ENCODE measurements at places on chromosomes 7 and 10.

DNA sequence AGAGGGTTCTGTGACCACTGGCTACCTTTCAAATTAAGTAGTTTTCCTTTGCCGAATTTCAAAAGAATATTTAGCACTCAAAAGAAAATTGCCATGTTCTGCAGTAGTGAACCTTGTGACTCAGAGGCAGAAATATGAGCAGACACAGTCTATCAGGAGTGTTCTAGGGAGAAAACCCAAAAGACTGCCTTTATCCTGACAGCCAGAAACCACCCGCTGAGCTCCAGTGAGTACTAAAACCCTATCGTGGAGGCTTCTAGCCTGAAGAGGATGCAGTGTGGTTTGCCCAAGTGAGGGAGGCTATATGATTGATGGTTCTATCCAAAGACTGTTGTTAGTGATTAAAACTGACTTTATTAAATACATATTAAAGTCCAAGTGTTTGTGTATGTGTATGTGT is 21.9 kb downstream of the CHRM2 start:
- DNase-seq, result no peak

DNA sequence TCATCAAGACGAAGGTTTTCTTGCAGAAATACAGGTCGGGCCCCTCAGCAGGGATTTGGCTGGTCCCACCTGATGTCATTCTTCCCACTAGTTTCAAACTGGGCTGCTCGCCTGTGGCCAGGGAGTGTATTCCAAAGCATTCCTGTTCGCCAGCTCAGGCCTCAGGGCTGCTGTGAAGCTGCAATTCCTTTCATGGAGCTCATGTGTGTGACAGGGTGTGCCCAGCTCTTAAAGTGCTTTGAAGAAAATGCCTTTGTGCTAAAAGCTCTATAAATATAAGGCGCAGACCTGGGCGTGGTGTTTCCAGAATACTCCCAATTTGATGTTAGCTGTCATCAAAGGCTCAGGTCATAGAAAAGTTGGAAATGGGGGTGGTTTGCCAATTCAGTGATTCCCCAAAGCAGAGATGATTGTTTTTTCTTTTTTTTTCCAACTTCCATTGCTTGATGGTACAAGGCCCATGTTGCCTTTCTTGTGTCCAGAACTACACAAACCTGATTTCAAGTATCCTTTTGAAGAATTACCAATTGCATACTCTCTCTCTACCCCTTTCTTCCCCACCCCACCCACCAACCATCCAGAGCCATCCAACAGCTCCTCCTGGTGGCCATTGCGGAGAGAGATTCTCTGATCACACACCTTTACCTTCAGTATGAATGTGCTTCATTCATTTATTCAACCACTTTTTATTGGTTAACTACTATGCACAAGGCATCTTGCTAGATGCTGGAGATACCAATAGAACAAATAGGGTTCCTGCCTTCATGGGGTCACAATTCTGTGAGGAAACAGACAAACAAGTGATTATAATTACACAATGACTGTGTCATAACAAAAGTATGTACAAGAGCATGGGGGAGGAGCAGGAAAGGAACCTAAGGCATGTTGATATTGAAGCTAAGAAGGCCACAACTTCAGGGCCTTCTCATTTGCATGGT is 297.3 kb upstream of the LYZL1 start:
- peak; percentile 73 for DNase-seq

DNA sequence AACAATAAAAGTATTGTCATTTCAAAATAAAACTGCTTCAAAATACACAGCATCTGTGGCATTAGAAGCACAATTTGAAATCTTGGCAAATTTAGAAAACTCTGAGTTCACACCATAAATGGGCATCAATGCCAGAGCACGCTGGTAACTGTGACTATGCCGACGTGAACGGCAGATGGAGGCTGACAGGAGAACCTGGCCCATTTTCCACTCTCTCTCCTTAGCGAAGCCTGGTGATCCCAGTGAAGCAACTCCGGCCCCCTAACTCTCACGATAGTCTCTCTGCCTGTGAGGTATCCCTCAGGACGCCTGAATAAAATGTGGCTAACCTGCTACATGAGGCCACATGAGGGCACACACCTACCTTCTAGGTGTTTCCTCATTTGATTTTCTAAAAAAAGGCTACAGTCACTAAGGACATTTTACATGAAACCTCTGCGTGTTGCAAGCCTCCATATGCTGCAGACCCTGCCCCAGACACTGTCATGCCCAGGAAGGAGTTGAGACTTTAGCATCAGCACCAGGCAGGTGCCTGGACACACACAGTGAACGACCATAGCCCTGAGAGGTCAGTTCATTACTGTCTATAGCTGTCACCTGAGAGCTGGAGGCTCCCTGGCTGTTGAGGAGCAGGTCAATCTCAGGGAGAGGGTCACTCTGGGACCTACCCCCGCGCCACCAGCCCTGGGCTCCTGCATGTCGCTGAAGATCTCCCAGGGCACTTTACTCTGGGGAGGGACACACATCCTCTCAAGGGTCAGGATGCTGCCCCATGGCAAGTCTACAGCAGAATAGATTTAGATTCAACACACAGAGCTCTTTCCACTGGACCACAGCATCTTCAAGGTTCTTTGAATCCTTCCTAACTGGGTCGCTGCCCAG is 62.9 kb upstream of the CAMK2B start:
- no peak for DNase-seq

DNA sequence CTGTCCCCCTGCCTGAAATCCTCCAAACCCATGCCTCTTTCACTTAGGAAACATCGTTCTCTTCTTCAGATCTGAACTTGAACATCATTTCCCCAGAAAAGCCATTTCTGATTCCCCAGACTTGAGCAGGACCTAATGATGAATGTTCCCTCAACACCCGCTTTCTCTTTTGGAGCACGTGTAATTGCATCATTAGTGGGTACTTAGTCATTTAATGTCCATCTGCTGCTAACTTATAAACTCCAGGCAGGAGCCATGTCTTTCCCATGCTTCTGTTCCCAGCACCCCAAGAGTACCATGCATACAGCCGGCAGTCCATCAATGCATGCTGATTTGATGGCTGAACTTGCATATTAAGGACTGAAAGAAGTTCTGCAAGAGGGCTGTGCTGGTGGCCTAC is 36.5 kb upstream of the ECHDC3 start:
- no peak for DNase-seq

DNA sequence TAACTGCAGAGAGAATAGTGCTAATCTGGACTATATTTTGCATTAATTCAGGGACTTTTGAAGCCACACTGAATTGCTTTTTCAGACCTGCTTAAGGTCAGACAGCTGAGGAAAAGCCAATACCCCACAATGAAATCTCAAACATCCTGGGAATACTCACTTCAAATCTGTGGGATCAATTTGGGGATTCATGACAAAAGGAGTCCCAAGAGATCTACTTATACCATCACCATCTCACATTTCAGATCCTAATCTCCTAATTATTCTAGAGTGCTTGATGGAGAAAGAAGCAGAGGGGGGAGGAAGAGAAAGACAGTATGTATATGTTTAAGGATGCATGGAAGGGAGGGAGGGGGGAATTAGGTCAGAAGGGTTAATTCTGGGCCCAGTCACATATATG is 202.2 kb downstream of the CACNA2D1 start:
- DNase-seq, result no peak

DNA sequence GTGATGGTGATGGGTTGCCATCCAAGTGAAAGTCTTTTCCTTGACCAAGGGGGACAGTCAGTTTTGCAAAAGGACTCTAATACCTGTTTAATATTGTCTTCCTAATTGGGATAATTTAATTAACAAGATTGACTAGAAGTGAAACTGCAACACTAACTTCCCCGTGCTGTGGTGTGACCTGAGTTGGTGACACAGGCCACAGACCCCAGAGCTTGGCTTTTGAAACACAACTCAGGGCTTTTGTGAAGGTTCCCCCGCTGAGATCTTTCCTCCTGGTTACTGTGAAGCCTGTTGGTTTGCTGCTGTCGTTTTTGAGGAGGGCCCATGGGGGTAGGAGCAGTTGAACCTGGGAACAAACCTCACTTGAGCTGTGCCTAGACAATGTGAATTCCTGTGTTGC is 6.9 kb downstream of the PPIF start:
- DNase-seq, result no peak

DNA sequence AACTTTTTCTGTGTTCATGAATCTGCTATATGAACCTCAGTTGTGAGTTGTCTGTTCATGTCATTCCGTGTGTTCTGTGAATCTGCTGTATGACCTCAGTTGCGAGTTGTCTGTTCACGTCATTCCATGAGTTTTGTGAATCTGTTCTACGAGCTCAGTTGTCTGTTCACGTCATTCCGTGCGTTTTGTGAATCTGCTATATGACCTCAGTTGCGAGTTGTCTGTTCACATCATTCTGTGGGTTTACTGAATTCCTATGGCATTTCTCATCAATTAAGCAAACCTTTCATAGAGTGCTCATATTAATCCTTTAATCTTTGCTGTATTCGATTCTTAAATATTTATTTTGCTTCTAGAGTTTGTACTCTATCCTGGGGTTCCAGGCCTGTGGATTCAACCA is 150.6 kb downstream of the DIP2C start:
- DNase-seq, result no peak

DNA sequence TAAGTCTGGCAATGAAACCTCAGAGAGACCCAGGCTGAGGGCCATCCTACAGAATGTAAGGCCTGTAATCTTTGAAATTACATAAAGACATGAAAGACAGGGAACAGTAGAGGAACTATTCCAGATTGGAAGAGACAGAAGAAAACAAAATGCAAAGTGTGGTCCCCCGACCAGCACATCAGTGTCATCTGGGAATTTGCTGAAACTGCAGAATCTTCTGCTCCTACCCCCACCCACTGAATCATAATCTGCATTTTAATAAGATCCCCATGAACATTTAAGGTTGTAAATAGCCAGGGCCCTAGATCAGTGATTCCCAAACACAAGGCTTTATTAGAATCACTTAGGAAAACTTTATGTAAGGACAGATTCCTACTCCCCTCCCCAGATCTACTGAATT is 154.4 kb downstream of the NOC3L start:
- no peak for DNase-seq

DNA sequence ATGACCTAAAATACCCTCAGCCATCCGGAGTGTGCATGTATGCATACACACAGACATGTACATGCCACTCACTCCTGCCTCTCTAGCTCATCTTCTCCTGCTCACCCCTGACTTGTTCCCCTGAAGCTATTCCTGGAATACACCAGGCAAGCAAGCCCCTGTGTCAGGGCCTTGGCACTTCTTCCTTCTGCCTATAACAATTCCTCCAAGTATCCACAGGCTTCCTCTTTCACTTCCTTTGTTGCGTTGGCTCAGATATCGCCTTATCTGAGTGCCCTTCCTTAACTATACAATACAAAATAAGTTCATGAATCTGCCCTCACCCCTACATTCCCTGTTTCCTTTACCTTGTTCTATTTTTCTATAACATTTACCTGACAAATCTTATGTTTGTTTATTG is 88.8 kb downstream of the NOD1 start:
- DNase-seq, result no peak

GRCh38 chr10:26445411-26446031 is 7.4 kb downstream of the APBB1IP start:
- DNase-seq, result no peak

DNA sequence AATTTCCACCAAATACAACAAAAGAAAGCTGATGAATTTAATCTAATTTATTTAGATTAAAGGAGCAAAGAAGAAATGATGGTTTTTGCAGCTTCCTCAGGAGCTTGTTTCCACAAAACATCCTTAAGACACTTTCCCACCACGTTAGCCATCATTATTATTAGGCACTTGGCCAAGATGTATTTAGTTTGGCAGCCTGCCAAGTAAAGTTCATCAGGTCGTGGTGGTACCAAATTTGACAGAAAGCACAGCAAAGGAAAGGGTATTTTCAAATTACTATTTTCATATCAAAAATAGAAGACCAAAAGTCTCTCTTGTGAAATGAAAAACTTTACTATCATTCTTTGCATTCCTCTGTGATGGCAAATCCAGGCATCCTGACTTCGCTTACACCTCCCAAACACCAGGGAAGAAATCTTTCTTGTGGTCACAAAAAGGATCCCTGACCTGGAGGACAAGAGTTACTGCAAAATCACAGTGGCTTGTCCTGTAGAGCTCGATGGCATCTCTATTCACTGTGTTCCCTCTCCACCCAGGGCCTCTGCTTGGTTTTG is 123.1 kb upstream of the INHBA start:
- DNase-seq, result no peak

GRCh38 chr7:138752518-138753149 is 45.2 kb upstream of the TMEM213 start:
- no peak for DNase-seq

- peak; percentile 100 for DNase-seq
Observed at GRCh38 chr10:25068152-25069058, 52.0 kb downstream of the THNSL1 start.

DNA sequence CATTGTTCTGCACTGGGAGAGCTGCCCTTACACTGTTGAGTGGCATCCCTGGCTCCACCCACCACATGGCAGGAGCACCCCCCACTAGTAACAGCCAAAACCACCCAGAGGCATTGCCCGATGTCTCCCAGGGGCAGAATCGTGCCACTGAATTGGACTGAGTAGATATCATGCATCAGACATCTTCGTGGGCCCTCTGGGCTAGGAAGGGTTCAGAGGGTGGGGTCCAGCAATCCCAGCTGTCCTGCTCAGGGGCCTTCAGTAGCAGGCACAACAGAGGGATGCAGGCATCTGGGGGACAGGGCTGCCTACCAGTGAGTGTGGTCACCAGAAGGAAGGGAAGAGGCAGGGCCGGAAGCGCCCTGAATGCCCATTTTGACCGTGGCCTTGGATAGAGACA is 119.7 kb upstream of the PPP2R2D start:
- no peak for DNase-seq

- no peak for DNase-seq
Observed at GRCh38 chr7:119270644-119271043, 1002.3 kb upstream of the KCND2 start.

DNA sequence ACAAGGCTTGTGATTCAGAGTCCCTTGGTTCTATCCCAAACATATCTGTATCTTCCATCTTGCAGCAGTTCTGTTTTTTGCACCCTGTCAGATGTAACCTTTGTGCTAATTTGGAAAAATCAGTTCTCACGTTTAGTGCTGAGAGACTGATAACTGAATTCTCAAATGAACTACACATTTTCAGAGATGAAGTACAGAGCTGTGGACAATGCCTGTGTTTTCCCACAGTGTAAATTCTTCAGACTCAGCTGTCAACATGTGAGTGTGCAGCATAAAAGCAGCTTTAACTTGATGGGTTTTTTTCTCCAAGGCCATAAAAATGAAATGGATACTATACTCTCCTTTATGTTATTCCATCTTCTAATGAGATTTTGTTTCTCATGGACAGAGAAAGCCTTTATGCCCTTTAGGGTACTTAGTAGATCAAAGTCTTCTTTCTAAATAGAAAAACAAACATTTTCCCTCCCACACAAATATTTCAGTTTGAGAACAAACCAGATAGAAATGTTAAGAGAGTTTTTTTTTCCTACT is 150.9 kb downstream of the SEMA3A start:
- DNase-seq, result no peak

- DNase-seq, result no peak
Observed at GRCh38 chr10:47021850-47022249, 110.6 kb downstream of the PTPN20 start.

- DNase-seq, result no peak
Observed at GRCh38 chr7:118794419-118794818, 569.9 kb downstream of the ANKRD7 start.

GRCh38 chr10:59688921-59689351 is 20.7 kb downstream of the SLC16A9 start:
- DNase-seq, result no peak

Data from keratinocyte (primary cell).